ENCODE measurements at places on chromosomes 1 and 21. TPM values are rescaled to one million over a fixed set of nuclear protein-coding genes. Genes with fewer than 3 reads are reported as not detected.

- no peak for DNase-seq
Observed at GRCh38 chr1:18535391-18536210, 54.9 kb downstream of the KLHDC7A start.

DNA sequence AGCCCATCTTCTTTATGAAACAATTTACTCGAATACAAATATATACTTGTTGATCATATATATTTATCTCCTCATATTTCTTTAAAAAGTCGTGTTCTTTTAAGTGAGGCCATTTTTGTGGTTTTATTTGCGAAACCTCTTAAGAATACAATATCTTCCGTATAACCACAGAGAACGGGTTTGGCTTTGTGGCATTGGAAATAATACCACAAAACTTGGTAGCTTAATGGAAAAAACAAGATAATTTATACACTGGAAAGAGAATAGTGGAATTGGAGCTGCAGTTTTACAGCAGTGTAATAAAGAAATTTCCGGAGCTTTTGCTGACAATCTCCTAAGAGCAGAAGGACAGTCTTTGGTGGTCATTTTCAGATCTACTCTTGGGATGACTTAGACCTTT, 29.4 kb downstream of the PTGFR start:
- DNase-seq: no peak

DNA sequence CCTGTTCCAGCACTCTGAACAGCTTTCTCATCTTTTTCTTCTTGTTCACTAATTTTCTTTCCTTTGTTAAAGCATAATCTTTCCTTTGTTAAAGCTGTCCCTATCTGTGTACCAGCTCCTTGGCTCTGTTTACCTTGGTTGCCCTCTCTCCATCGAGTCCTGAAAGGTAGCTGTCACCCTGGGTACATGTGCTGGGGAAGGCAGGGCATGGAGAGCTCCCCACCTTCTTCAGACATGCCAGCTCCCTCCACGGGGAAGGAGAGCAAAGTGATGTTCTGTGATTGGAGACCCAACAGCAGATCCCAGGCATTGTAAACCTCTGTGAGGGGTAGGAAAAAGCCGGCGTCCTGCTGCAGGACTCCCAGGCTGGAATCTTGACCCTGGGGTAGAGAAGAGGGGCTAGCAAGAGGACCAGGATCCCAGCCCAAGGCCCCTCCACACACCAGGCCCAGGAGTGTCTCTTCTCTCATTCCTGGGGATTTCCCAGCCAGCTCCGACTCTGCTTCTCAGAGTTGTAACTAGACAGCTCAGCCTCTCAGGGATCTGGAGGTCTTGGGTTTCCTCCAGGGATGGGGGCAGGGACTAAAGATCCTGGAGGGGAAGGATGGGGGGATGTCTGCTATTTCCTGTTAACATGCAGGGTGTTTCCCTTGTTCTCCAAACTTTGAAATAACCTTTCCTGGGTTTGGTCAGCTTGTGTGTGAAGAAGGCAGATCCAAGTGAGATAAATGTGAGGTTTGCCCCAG, 34.4 kb downstream of the TMCC2 start:
- no peak for DNase-seq

Gene ANXA9
- total RNA-seq: not detected

Gene NR5A2
- 0.84 TPM for total RNA-seq

- DNase-seq: no peak
Observed at GRCh38 chr1:150221552-150221951, 14.4 kb downstream of the ANP32E start.

DNA sequence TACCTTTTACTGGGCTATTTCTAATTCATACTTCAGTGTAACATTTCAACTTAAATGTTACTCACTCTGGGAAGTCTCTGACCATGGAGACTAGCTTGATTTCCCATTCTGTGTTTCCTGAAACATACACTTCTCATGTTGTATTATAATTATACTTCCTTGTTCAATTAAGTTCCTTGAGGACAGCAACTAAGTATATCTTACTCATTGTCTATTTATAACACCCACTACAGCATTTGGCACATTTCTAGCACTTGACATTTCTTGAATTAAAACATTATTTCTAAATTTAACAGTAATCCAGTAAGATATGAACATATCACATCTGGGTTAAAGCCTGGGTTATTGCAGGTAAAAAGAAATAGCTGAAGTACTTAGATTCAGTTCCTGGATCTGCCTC, 32.4 kb upstream of the F13B start:
- DNase-seq: no peak

DNA sequence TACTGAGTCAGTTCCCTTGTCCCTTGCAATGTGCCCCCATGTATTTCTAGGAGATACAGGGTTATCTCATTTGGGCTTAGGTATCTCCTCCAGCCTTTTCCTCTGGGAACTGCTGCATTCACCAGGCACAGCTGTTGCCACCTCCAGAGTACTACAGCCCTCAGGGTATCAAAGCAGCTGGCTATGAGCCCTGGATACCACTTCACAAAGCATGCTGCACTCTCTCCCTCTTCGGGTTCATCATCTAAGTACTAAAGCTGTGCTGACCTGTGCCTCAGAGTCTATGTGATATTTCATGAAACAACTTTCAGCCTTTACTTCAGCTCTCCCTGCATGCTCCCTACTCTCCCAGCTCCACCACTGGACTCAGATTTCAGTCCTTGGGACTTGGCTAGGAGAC, 62.3 kb downstream of the CCDC185 start:
- DNase-seq: no peak

Data from psoas muscle (tissue), 8 donors.